Central memory CD8-positive, alpha-beta T cell (primary cell): ENCODE measurements at places on chromosomes 16 and 17.

DNA sequence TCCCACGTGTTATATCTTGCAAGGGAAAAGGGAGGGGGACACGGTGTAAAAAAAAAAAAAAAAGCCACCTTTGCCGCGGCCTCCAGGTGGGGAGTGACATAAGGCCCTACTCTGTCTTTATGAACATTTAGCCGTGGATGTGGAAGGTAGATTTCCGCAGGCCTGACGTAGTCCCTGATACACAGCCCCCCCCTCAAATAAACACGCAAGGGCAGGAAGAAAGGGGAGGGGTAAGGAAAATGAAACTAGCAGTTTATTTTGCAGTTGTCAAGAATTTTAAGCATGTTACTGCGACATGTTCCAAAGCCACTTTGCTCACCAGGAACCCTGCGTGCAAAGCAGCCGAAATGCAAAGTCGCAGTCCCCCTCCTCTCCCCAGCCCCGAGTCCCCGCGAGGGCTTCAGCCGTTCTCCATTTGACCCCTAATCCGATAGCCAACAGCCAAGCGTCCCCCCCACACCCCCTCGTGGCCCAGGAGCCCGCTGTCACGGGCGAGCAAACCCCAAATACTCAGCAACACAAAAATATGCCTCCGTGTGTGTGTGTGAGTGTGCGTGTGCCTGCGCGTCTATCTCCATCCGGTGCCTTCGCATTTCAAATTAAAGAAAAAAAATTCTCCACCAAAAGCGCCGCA is 1.2 kb downstream of the CBX4 start:
- peak; percentile 44 for DNase-seq

DNA sequence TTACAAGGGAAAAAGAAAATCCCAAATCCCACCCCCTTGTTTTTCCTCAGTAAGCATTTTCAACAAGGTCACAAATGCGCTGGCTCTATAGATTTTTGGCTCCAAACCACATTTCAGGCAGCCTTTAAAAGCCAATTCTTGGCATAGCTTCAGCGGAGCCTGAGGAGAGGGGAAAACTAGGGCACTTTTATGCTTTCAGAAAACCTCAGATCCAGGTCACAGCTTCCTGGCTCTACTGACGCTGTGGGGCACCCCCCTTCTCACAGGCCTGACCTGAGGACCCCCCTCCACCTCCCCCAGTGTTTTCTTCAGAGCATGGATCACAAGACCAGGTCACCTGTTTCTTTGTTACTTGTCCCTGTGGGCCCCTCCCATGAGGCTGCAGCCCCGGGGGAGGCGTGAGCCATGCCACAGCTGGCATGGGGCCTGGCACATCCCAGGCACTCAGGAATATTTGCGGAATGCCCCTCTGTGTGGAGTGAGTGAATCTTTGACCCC is 30.1 kb upstream of the MTSS2 start:
- DNase-seq = no peak

GRCh38 chr16:84502581-84502980 is 1.9 kb downstream of the MEAK7 start:
- no peak for DNase-seq

GRCh38 chr16:68091380-68092261 is 6.5 kb downstream of the NFATC3 start:
- no peak for DNase-seq

- DNase-seq = no peak
Observed at GRCh38 chr17:76612977-76613851, 27.6 kb upstream of the ST6GALNAC2 start.

DNA sequence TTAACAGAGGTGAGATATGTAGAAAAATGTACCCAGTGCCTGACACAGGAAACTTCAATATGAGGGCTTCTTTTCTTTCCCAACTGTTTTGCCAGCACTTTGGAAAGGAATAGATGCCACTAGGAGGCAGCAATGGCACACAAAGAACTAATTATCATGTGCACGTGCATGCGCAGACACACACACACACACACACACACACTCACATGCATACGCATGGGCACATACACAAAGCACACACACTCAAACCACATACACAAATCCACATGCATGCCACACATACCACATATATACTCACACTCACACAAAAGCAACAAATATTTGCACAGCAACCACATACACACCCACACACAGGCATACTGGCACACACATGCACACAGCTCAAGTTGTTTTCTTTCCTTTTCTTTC is 8.8 kb upstream of the CEP112 start:
- no peak for DNase-seq

DNA sequence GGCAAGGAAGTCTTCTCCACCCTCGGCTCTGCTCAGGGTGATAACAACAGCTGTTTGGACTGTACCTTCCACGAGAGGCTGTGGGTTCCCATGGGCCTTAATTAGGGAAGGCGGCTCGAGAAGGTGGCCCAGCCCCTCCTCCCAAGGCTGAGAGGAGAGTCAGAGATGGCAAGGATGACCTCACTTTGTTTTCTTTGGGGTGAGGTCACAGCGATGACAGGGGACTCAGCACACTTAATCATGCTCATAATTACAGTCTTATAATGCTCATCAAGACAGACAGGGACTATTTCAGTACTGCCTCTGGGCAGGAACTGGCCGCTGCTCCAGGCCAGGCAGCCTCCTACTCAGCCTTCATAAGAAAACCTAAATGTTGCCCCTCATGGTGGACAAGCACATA is 19.7 kb downstream of the WFDC1 start:
- no peak for DNase-seq

GRCh38 chr16:70674221-70675014 is 11.4 kb downstream of the MTSS2 start:
- DNase-seq = no peak

- no peak for DNase-seq
Observed at GRCh38 chr16:842711-843560, 42.4 kb upstream of the GNG13 start.

DNA sequence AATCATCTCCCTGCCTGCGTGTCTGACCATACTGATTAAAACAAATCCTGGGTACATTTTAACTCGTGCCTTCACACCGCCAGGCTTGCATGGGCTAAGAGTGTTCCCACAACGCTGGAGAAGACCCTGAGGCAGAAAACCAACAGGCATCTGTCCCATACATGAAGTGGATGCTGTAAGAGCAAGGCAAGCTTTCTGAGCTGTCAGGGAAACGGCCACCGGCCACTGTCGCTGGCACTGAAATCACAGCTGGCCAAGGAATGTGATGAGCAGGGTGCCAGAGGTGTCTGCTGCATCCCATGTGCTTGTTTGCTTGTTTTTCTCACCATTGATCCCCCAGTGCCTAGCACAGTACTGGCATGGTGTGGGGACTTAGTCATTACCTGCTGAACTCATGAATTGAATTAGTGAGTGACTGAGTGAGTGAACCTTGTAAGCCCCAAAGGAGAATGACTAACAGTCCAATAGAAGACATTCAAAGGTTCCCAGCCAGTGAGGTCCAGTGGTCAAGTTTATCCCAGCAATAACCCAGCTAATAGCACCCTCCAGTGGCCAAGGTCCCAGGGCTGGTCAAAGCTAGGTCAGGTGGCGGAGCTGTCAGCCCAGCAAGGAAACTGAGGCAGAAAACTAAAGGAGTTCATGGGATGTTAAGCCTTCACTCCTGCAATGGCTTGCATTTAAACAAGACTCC is 92.7 kb upstream of the CDH5 start:
- no peak for DNase-seq

DNA sequence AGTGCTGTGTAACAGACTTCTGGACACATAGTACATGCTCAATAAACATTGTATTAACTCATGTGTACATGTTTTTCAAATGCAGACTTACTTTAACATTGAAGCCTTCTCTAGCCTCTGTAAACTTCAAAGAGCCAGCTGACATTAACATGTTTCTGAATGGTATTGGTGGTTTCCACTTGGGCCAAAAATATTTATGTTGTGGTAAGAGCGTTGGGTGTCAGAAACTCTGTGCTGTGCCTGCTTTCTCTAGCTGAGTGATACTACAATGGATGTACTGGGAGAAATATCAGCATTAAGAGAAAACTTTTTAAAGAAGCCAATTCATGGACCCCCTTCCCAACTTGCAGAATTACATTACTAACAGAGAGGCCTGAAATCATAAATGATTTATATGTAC is 1951.7 kb downstream of the TP53TG3F start:
- no peak for DNase-seq

DNA sequence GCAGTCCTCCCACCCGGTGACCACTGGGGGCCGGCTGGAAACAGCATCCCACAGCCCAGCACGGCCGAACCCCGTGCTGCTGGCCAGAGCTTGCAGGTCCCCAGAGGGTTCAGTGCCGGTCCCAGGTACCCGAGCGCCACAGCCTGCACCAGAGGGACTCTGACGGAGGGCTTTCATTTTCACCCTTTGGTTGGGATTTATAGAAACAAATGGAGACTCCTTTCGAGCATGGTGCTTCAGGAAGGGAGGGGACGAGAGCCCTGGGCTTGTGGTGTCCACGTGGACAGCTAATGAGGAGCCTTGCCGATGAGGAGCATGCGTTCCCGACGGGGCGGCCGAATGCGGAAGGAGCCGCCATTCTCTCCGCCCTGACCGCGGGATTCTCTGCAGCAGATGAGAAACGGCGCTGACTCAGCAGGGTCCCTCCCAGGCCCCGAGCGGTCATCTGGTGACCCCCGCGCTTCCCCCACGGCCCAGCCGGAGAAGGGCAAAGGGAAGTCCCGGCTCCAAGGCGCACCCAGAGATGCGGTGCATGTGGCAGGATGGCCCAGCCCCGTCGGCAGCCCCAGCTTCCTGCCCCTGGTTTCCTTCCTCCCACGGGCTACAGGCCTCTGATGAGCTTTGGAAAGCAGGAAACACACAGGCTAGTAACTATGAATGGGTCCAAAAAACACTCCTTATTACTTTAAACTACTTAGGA is 9.8 kb downstream of the SLC38A10 start:
- DNase-seq = no peak

DNA sequence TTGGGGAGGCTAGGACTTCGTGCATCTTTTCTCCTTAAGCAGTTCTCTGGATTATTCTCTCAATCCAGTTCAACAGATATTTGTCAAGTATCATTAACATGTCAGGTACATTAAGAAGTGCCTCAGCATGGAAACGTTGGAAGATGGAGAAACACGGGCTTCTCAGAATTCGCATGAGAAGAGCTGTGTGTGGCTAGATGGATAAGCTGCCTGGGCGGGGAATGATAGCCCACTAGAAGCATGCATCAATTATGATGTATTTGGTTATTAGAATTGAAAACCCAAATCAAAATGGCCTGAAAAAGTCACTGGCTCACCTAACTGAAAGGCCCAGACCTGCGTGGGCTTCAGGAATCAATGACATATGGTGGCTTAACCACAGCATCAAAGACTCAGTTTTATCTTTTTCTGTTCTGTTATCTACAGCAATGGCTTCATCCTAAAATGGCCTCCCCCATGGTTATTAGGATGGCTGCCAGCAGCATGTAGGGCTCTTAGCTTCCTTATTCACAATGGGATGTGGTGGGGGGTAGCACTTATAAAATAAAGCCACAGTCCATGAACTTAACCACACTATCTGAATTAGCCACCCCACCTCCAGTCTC is 43.9 kb downstream of the MMD start:
- DNase-seq = no peak

DNA sequence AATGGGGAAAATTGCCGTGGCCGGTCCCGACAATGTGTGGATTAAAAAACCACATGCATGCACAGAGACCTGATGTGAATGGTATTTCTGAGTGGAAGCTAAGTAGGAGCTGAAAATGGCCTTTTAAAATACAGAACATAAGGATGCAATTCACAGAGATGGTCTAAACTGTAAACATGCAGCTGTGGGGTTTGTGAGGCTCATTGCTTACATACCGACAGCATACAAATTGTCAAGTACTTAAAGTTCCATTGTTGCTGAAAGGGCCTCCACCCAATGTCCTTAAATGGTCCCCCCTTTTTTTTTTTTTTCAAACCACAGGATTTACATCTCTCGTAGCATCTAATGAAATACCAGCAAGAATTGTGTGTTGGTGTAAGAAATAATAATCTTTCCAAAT is 523.2 kb downstream of the MAF start:
- DNase-seq = no peak

GRCh38 chr17:55692276-55692675 is 30.4 kb downstream of the TMEM100 start:
- no peak for DNase-seq

DNA sequence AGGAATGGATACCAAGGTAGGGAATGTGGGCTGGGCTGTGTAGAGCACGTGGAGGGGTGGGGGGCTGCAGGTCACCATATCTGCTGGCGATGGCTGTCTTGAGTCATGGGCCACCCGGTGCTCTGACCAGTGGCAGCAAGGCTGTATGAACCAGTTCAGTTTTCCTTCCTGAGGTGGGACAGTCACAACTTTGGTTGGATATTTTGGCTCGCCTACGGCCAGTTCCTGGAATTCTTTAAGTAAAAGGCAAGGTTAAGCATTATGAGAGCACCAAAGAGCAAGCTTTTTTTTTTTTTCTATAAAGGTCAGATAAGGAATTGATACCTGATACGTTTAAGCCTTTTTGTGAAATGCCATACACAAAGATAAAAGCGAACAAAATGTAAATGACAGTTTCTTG is 81.9 kb downstream of the USP22 start:
- no peak for DNase-seq

DNA sequence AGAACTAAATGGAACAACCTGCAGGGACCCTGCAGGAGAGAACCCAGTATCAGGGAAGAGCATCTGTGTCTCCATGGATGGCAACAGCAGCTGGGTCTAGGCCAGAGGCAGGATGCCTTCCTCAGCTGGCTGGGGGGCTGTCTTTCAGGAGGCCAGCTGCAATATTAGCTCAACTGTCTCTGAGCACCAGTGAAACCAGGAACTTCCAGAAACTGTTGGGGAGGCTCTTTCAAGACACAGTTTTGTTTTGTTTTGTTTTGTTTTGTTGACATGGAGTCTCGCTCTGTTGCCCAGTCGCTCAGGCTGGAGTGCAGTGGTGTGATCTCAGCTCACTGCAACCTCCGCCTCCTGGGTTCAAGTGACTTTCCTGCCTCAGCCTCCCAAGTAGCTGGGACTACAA is 7.6 kb downstream of the GPR142 start:
- no peak for DNase-seq

DNA sequence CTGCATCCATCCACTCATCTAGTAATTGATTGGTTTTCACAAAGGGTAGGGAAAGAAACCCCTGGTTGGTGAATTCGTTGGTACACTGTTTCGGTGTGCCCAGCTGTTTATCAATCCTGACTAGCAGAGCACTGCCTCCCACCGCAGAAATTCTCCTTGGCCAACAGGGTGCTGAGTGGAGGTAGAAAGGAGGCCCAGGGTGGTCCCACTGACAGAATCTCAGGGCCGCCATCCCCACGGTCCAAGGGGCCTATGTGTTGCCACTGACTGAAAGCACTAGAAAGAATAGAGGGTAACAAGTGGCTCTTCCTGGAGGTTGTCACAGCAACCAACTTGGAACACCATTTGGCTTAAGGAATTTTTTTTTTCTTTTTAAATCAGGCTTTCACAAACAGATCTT is 8.4 kb upstream of the RCVRN start:
- no peak for DNase-seq
